Epithelial cell of proximal tubule (primary cell): ENCODE measurements at places on chromosomes 6 and 20. TPM values are rescaled to one million over a fixed set of nuclear protein-coding genes. Genes with fewer than 3 reads are reported as not detected.

Gene TCP11
- 0.29 TPM in 1 of 2 replicates, not detected in the other for total RNA-seq

- no peak for DNase-seq
Measured at GRCh38 chr20:13111249-13111911, 102.6 kb downstream of the SPTLC3 start.

Gene MLN
- total RNA-seq, result not detected in 2 replicates

GRCh38 chr6:132072831-132073230 is 121.7 kb upstream of the CCN2 start:
- no peak for DNase-seq

- DNase-seq, result no peak
Measured at GRCh38 chr6:11486051-11486450, 51.5 kb upstream of the TMEM170B start.
